Natural killer cell (primary cell): ENCODE measurements at places on chromosomes 1 and 21. TPM values are rescaled to one million over a fixed set of nuclear protein-coding genes. Genes with fewer than 3 reads are reported as not detected.
A peak's percentile ranks its signal among the peaks of the same experiment; 100 is the strongest.

GRCh38 chr1:36956570-36956969, 77.7 kb downstream of the GRIK3 start:
- no peak overlapping the region for H3K4me3 ChIP-seq
- no peak overlapping the region for H3K27ac ChIP-seq
- H3K27me3 ChIP-seq, result no peaks in the 10 kb centered on the region
- H3K36me3 ChIP-seq, result no peaks in the 10 kb centered on the region
- H3K4me1 ChIP-seq, result no peaks in the 10 kb centered on the region

DNA sequence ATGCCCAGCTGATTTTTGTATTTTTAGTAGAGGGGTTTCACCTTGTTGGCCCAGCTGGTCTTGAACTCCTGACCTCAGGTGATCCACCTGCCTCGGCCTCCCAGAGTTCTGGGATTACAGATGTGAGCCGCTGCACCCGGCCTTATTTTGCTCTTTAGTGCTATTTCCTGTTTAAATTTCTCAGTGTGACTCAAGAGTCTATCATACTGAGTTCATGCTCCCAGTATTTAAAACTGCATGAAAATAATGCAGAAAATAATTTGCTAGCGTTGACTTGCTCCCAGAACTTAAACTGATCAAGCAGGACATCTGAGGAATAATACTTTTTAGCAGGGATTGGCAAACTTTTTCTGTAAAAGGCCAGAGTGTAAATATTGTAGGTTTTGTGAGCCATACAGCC, 86.4 kb upstream of the C1orf21 start:
- no peak overlapping the region for H3K27ac ChIP-seq
- no peaks in the 10 kb centered on the region for H3K36me3 ChIP-seq
- no peaks in the 10 kb centered on the region for H3K4me1 ChIP-seq
- no peak overlapping the region for H3K4me3 ChIP-seq
- no peaks in the 10 kb centered on the region for H3K27me3 ChIP-seq

TLCD4 gene
- total RNA-seq, result not detected

DNA sequence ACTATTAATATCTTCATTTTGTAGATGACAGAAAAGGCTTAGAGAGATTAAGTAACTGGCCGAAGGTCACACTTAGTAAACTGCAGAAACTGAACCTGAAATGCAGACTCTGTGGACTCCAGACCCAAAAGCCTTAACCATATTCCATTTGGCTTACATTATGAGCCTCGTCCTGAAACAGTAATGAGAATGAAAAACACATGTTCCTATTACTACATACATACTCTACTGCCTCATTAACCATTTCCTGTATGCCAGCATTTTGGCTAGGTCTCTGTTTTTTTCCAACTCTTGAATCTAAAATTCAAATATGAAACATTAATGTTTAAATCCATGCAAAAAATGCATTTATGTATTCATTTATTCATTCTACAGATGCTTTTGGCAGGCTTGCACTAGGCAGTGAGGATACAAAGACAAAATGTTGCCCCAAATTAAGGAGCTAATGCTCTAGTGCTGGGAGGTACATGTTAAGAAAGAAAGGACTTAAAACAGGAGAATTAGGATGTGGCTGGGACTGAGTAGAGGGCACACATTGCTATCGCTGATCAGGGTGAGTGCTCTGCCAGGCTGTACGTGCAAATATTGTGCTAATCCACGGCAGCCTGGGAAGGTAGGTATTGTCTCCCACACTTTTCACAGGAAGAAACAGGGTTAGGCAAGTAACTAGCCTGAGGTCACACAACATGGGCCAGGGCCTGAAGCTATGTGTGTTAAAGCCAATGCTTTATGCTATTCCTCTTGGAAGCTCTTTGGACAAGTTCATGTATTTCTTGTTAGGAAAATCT, 14.0 kb downstream of the DEGS1 start:
- H3K27ac ChIP-seq, result no peak overlapping the region
- no peaks in the 10 kb centered on the region for H3K4me1 ChIP-seq
- no peak overlapping the region for H3K4me3 ChIP-seq
- peaks cover 19% of the 10 kb centered on the region for H3K36me3 ChIP-seq
- H3K27me3 ChIP-seq, result no peaks in the 10 kb centered on the region

- peaks cover 11% of the 10 kb centered on the region for H3K4me1 ChIP-seq
- no peak for DNase-seq
- no peak overlapping the region for H3K27ac ChIP-seq
- H3K4me3 ChIP-seq, result no peak overlapping the region
Observed at GRCh38 chr1:39326836-39327235, 122.3 kb downstream of the MACF1 start.

SPATA21 gene
- total RNA-seq, result 0.35 TPM

DNA sequence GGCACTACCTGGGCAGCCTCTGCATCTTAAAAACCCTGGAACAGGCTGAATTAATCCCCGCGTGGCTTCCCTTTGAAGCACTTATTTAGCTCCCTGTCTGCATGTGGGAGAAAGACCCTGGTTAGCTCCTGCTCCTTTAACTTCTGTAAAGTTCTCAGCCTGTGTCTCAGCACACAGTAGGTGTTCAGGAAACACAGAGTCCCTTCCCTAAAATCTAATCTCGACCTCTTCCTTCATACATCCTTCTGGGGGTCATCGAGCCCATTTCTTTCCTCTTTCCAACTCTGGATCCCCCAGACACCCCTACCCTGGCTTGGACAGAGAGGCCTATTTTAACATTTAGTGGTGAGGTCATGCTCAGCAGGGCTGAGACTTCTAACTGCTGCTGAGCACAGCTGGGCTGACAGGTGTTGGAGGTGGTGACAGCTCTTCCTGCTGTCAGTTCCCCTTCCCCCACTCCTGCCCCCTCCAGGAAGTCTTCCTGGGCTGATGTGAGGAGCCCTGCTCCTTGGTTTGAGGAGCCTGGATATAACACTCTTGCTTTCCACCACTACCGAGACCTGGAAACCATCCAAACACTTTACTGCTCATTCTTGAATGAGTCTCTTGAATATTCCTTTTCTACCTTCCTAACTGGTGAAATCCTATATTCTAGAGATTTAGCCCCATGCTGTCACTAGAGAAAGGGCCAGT, 5.3 kb downstream of the E2F2 start:
- no peaks in the 10 kb centered on the region for H3K36me3 ChIP-seq
- no peaks in the 10 kb centered on the region for H3K27me3 ChIP-seq
- DNase-seq, result no peak
- H3K27ac ChIP-seq, result peak overlapping the region; percentile 56

FCRL2 gene
- total RNA-seq, result 0.88 TPM

DNA sequence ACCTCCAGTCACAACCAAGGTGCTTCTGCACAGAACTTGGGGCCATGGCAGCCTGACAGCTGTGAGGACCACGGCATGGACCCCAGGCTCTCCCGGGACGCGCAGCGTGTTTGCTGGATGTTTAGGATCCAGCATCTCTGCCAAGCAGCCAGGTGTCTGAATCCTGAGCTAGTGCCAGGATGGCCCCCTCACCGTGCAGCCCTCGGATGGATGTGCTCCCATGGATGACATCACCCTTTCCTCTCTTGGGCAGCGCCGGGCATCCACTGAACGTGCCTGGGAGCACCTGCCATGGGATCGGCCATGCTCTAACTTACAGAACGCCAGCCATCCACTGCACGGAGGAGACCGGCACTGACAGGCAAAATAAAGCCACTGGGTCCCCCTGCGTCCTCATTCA, 53.9 kb downstream of the PRDM15 start:
- H3K27ac ChIP-seq, result no peak overlapping the region
- H3K4me3 ChIP-seq, result no peak overlapping the region
- no peak for DNase-seq
- no peaks in the 10 kb centered on the region for H3K4me1 ChIP-seq
- no peaks in the 10 kb centered on the region for H3K27me3 ChIP-seq

GRCh38 chr21:36381841-36382589, 3.2 kb upstream of the CHAF1B start:
- H3K27ac ChIP-seq, result no peak overlapping the region
- no peak overlapping the region for H3K4me3 ChIP-seq
- H3K36me3 ChIP-seq, result peaks cover 11% of the 10 kb centered on the region
- no peaks in the 10 kb centered on the region for H3K27me3 ChIP-seq
- no peak for DNase-seq

CPLANE2 gene
- total RNA-seq, result 8.3 TPM

SYT14 gene
- not detected for total RNA-seq

DNA sequence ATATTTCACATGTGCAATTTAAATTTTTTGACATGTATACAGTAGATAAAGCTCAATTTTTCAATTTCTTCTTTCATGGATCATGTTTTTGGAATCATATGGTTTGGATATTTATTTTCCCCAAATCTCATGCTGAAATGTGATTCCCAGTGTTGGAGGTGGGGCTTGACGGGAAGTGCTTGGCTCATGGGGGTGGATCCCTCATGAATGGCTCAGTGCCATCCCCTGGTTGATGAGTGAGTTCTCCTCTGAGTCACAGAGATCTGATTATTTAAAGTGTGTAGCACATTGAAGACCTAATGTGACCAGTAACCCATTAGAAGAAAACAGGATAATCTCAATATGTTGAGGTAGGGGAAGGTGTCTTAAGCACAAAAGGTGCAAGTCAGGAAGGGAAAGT, 9.1 kb upstream of the IFI16 start:
- no peaks in the 10 kb centered on the region for H3K27me3 ChIP-seq

CCDC185 gene
- total RNA-seq, result not detected

GRCh38 chr21:26835027-26835713, 10.0 kb downstream of the ADAMTS1 start:
- no peak for DNase-seq

DNA sequence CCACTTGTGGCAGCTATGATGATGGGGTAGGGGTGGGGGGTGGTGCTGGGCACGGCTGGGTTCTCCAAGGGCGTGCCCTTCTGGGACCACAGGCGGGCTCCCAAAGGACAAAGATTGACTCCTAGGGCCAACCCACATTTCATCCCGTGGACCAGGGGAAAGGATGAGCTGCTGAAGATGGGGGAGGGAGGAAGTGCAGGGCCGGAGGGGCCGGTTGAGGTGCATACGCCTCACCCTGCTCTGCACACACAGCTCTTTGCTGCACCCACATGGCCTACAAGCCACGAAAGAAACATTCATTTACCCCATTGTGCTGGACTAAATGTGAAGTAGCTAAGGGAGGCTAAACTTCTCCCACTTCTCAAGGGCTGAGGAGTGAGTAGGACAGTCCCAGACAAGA, 34.2 kb upstream of the GNPAT start:
- H3K27me3 ChIP-seq, result no peaks in the 10 kb centered on the region
- H3K4me1 ChIP-seq, result peaks cover 19% of the 10 kb centered on the region
- no peak overlapping the region for H3K4me3 ChIP-seq
- H3K27ac ChIP-seq, result no peak overlapping the region

DNA sequence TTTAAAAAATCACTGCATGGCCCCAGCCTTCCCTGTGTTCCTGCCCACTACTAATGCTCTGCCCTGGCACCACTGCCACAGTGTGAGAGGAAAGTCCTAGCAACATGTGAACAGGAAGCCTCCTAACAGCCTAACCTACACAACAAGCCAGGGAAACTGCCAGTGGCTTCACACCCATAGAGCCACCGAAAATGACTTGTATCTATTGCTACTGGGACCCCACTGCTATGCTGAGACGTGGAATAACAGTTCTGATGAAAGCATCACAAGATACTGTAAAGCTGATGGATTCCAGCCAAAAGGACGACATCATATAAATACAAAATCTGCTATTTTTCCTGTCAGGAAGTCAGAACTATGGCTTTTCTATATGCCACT, 74.9 kb downstream of the JAK1 start:
- H3K27me3 ChIP-seq, result no peaks in the 10 kb centered on the region
- no peaks in the 10 kb centered on the region for H3K36me3 ChIP-seq
- H3K4me3 ChIP-seq, result peak overlapping the region; percentile 9
- H3K27ac ChIP-seq, result peak overlapping the region; percentile 55
- H3K4me1 ChIP-seq, result peaks cover 69% of the 10 kb centered on the region

DNA sequence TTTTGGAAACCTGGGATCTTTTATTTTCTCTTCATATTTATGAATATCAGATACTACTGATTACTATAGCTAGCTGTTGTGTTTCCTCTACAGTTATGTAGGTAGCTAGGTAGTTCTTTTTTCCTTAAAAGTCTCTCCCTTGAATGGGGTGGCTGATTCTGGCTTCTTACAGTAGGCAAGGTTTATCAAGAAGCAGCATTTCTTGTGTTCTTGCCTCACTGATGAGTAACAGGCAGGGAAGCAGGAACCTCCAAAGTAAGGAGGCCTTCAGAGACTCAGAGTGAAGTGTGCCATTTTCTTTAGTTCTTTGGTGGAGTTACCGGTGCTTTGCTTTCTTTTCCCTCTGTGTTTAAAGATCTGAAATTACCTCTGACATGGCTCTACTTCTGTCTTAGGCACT, 56.0 kb downstream of the ZMYM4 start:
- H3K4me3 ChIP-seq, result no peak overlapping the region
- H3K4me1 ChIP-seq, result no peaks in the 10 kb centered on the region
- H3K36me3 ChIP-seq, result peaks cover 3% of the 10 kb centered on the region
- H3K27ac ChIP-seq, result no peak overlapping the region
- no peaks in the 10 kb centered on the region for H3K27me3 ChIP-seq

RC3H1 gene
- total RNA-seq, result 82.1 TPM

TMIGD3 gene
- total RNA-seq, result not detected

RGS8 gene
- total RNA-seq, result not detected

RHD gene
- total RNA-seq, result not detected

- H3K27me3 ChIP-seq, result no peaks in the 10 kb centered on the region
- no peak overlapping the region for H3K4me3 ChIP-seq
- no peaks in the 10 kb centered on the region for H3K4me1 ChIP-seq
- DNase-seq, result no peak
Observed at GRCh38 chr1:89042491-89042890, 19.8 kb upstream of the GBP3 start.

TSPEAR gene
- total RNA-seq, result not detected

GUCA2A gene
- not detected for total RNA-seq

ATP1A4 gene
- not detected for total RNA-seq

GRCh38 chr1:171566467-171566866, 55.6 kb upstream of the MYOCOS start:
- no peaks in the 10 kb centered on the region for H3K4me1 ChIP-seq
- peaks cover 92% of the 10 kb centered on the region for H3K36me3 ChIP-seq
- DNase-seq, result no peak
- no peaks in the 10 kb centered on the region for H3K27me3 ChIP-seq
- no peak overlapping the region for H3K4me3 ChIP-seq

COA6 gene
- 11.8 TPM for total RNA-seq

GRCh38 chr1:187862506-187862905, 1033.8 kb downstream of the PLA2G4A start:
- no peaks in the 10 kb centered on the region for H3K36me3 ChIP-seq
- no peak overlapping the region for H3K4me3 ChIP-seq
- no peaks in the 10 kb centered on the region for H3K27me3 ChIP-seq

UMODL1 gene
- total RNA-seq, result 0.28 TPM

GRCh38 chr1:99952522-99952921, 17.3 kb upstream of the SLC35A3 start:
- no peaks in the 10 kb centered on the region for H3K27me3 ChIP-seq
- DNase-seq, result no peak
- no peaks in the 10 kb centered on the region for H3K4me1 ChIP-seq
- H3K27ac ChIP-seq, result no peak overlapping the region
